ENCODE measurements at places on chromosomes 7 and 10. TPM values are rescaled to one million over a fixed set of nuclear protein-coding genes. Genes with fewer than 3 reads are reported as not detected.
A peak's percentile ranks its signal among the peaks of the same experiment; 100 is the strongest.

- no peak for DNase-seq
These were observed 258.6 kb downstream of the TEX36 start for GRCh38 chr10:125424191-125424847.

DNA sequence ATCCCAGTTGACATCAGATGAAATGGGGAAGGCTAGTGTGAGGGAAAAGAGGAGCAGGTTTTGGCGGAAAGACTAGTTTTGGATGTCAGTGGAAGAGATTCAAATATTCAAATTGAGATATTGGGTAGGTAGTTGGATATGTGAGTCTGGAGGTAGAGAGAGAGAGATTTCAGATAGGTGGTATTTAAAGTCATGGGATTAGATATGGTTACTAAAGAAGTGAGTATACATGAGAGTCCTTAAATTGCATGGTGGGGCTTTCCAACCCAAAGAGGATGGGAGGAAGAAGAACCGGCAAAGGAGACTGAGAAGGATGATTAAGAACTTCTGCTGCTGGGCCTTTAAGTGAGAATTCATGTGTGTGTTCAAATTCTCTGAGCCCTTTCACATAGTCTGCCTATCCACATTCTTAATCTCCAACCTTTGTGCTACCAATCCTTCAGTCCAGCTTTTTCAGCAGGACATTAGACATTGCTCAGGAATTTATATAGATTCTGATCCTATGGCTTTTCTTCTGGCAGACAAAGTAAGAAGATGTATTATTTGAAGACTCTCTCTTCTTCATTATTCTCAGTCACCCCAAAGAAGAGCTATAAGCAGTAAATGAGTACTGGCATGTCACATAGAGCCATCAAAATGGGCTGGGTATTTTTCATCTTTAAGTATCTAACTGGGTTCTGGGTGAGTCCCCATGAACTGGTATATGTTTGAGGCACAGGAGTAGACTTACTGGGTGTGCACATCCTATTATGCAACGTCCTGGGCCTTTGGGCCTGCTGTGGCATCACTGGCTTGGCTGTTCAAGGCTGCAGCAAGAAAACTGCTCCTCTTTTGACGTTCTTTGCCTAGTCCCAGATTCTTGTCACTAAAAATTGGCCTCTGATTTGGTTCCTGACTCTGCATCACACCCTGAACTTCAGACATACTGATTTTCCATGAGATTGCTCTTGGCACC is 33.6 kb downstream of the ST7 start:
- DNase-seq, result no peak

GRCh38 chr7:48089046-48090003 is at the start of gene UPP1:
UPP1 (plus strand) TSS chr7:48089265; CDS start chr7:48094784, 5,519 bp downstream.
- peak; percentile 92 for DNase-seq

Gene GPNMB
- total RNA-seq, result 191 TPM

Gene RBP3
- not detected for total RNA-seq

Gene ANKRD1
- total RNA-seq, result 1,613 TPM

GRCh38 chr10:131314799-131315198 is 3.3 kb upstream of the TCERG1L start:
- no peak for DNase-seq
